ENCODE measurements at places on chromosomes 16 and 17. TPM values are rescaled to one million over a fixed set of nuclear protein-coding genes. Genes with fewer than 3 reads are reported as not detected.

CSH2 gene
- polyA plus RNA-seq = not detected

NPIPA7 gene
- not detected for polyA plus RNA-seq

PRR29 gene
- polyA plus RNA-seq = 6.9 TPM

FA2H gene
- not detected for polyA plus RNA-seq

PIK3R6 gene
- not detected for polyA plus RNA-seq

C1QTNF8 gene
- polyA plus RNA-seq = not detected

PABPN1L gene
- not detected for polyA plus RNA-seq

ST6GALNAC2 gene
- not detected for polyA plus RNA-seq

MAF gene
- polyA plus RNA-seq = 1.9 TPM

CES1 gene
- not detected for polyA plus RNA-seq

TPSG1 gene
- polyA plus RNA-seq = not detected

RDM1 gene
- polyA plus RNA-seq = 0.38 TPM

RAP1GAP2 gene
- 5.8 TPM for polyA plus RNA-seq

HOXB5 gene
- not detected for polyA plus RNA-seq

C17orf107 gene
- polyA plus RNA-seq = 1.1 TPM

ZNF263 gene
- polyA plus RNA-seq = 45.5 TPM

RAB40C gene
- 6.8 TPM for polyA plus RNA-seq

FBXL16 gene
- 9.6 TPM for polyA plus RNA-seq

NEUROD2 gene
- not detected for polyA plus RNA-seq

TP53TG3 gene
- polyA plus RNA-seq = not detected

RNU2-1 gene
- not detected for polyA plus RNA-seq

GRB7 gene
- polyA plus RNA-seq = not detected

NOG gene
- 34.7 TPM for polyA plus RNA-seq

CDH11 gene
- not detected for polyA plus RNA-seq

C16orf90 gene
- not detected for polyA plus RNA-seq

MYO15B gene
- 1.1 TPM for polyA plus RNA-seq

PGS1 gene
- 32.3 TPM for polyA plus RNA-seq

CACNG5 gene
- not detected for polyA plus RNA-seq

ABCC11 gene
- polyA plus RNA-seq = 0.30 TPM

ALDOC gene
- polyA plus RNA-seq = 68.2 TPM

TP53TG3F gene
- not detected for polyA plus RNA-seq

CDC42EP4 gene
- polyA plus RNA-seq = 0.52 TPM

SRCIN1 gene
- not detected for polyA plus RNA-seq

GPRC5C gene
- not detected for polyA plus RNA-seq

TEX19 gene
- not detected for polyA plus RNA-seq

ASPA gene
- polyA plus RNA-seq = not detected

MMP25 gene
- polyA plus RNA-seq = not detected

CORO6 gene
- polyA plus RNA-seq = 0.15 TPM

SHISA6 gene
- not detected for polyA plus RNA-seq

MT2A gene
- polyA plus RNA-seq = 223 TPM

RUNDC1 gene
- polyA plus RNA-seq = 14.1 TPM

TBC1D26 gene
- polyA plus RNA-seq = not detected

TMEM92 gene
- not detected for polyA plus RNA-seq

CHST4 gene
- polyA plus RNA-seq = not detected

TLCD1 gene
- polyA plus RNA-seq = not detected

TMC7 gene
- polyA plus RNA-seq = not detected

CCL8 gene
- not detected for polyA plus RNA-seq

KCNH4 gene
- not detected for polyA plus RNA-seq

ASGR1 gene
- 0.24 TPM for polyA plus RNA-seq

FAM171A2 gene
- polyA plus RNA-seq = not detected

SLC16A6 gene
- polyA plus RNA-seq = 3.0 TPM

KIF2B gene
- not detected for polyA plus RNA-seq

SLC5A11 gene
- not detected for polyA plus RNA-seq

NOXO1 gene
- polyA plus RNA-seq = 0.16 TPM

PRSS33 gene
- not detected for polyA plus RNA-seq

PDK2 gene
- 59.9 TPM for polyA plus RNA-seq
